Right hindlimb (tissue), 1 donor: ENCODE measurements at places on chromosomes 6 and 20.

- no peak for DNase-seq
Measured at GRCh38 chr6:82842721-82843120, 222.9 kb downstream of the UBE3D start.

DNA sequence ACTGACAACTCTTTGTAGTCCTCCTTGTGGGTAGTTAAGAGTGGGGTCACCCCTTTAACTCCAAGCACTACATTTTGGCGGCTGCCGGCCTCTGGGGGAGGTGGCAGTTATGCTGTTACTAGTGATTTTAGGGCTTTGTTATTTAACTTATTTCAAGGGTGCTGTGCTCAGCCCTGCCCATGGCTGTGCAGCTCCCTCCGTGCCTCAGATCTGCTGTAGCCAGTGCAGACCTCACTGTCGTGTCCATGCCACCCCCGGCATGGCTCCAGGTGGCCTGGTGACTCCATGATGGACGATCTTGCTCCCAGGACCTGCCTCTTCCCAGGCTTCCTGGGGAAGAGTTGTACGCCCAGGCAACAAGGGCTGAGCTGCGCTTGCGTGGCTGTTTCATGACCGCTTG lies 15.4 kb downstream of the UQCC2 start:
- no peak for DNase-seq

GRCh38 chr6:82068721-82069120 lies 178.8 kb downstream of the IBTK start:
- DNase-seq: no peak

- no peak for DNase-seq
Measured at GRCh38 chr20:7748624-7749023, 191.6 kb downstream of the HAO1 start.

DNA sequence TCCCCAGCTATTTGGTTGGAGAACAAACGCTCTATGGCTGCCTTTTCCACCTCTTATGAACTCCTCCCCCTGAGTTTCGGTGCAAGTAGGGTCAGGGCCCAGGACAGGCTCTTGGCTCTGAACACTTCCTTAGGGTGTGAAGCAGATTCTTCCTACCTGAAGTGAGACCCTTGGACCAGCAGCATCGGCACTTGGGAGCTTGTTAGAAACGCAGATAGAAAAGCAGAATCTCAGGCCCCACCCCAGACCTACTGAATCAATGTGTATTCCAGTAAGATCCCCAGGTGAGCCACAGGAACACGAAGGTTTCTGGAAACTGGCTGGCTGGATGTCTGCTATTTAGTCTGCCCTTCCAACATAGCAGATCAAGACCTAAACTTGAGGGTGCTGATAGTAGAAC lies 3.2 kb downstream of the FAM50B start:
- DNase-seq: no peak
